ENCODE measurements at places on chromosomes 1 and 21.

DNA sequence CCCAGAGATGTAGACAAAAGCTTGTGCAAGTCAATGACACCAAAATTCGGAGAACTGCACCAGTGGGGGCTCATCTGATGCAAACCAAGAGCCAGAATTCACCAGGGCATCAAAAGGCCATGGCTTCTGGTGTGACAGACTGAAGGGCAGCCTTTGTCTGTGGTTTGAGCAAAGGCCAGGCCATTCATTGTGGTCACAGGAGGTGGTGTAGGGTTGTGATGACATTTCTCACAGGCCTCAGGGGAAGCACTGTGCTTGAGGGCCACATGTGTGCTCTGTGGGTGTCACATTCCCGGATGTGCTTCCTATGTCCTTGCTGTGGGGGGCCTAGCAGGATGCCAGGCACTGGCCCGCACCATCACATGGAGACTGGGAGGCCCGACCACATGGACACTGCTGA is 22.5 kb upstream of the KCNE1 start:
- DNase-seq, result no peak

DNA sequence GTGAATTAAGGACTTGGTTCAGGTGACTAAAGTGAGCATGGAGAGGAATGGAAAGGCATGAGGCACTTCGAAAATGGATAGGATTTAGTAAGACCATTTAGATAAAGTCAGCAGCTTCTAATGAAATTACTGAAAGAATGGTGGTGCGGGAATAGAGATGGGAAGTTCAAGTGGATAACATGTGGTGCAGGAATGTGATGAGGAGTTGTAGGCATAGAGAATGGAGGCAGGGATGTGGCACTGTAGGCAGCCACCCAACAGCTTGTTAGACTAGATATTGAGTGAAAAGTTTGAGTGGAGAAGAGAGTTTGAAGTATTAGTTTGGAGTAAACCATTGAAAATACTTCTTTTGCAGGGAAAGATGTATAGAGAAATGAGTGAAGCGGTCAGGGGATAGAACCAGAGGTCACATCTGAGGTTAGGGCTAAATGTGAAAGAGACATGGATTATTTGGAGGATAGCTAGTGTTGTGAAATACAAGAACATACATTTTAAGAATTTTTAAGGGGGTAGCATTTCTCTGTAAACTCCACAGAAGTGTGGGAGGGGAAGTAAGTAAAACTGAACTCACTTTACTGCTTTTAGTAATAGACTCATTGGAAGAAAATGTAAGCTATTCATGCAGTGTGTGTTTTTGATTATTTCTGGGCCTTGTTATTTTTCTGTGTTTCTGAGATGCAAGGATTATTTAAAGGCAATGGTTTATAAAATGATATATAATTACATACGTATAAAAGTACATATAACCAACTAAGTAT is 46.2 kb downstream of the DYRK1A start:
- DNase-seq, result no peak

DNA sequence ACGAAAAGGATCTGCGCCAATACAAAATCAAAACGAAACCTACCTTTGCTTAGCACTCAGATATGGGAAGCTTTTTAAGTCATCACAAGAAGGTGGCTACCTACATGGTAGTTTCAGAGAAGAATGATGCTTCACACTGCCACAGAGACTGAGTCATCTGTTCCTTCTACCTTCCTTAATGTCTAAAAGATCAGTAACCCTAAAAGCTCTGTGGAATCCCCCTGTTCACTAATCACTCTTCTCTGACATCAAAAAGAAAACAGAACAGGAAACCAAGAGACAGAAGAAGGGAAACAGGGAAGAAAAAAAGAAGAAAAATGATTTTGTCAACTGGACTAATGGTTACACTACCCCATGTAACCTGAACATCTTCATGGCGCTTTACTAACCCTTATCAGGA is 177.2 kb downstream of the SMYD3 start:
- DNase-seq, result no peak

DNA sequence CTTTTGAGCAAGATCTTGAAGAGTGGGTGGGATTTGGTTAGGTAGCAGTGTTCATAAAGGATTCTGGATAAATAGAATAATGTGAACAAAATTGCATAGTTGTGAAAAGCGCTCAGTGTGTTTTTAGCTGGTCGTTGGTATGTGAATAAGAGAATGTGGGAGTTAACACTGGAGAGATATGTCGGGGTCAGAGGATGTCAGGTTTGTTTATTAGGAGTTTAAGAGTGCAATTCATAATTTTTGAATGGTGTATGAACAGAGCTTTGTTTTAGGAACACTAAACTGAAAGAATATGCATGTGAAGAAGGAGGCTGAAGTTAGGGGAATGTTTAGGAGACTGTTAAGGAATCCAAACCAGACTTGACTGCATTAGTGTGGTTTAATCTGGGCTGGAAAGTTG is 9.4 kb downstream of the USP16 start:
- DNase-seq, result no peak

DNA sequence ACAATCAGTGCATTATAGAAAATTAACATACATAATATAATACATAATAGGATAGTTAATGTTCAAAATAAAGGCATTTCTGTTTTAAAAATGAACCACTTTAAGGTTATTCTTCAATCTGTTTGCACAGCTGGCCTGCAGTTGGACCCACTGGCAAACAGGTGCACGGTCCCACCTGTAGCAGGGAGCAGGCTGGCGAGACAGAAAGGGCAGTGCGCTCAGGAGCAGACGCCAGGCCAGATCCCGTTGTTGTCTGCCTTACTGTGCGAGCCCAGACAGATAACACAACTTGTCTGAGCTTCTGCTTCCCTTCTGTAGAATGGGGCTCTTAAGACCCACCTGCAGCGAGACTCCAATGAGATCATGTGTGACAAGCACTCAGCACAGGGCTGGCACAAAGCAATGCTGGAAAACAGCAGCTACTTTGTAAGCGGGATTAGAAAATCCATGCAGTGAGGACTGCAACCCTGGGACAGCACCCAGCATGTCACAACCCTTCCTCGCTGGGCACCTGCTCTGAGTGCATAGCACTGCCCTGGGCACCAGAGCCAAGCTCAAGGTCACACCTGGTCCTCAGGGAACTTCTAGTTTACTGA is 33.5 kb downstream of the VPS26C start:
- DNase-seq, result no peak

- DNase-seq, result no peak
These were observed 119.2 kb downstream of the GALNT2 start for GRCh38 chr1:230186003-230186863.

GRCh38 chr1:25731626-25732370 is 68.2 kb upstream of the SELENON start:
- no peak for DNase-seq

DNA sequence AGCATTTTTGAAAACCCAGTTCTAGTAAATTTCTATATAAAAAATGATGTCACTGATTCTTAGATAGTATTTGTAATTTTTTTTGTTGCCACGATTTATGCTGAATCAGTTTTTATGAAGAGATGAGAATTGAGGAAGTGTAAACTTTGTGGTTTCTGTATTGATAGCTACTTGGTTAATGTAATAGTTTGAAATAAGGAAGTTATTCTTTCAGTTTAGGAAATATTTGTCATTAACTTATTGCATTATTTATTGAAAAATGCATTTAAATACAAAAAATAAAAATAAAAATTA is 97.8 kb downstream of the ZFYVE9 start:
- DNase-seq, result no peak

GRCh38 chr1:40917995-40918711 is 56.0 kb upstream of the CITED4 start:
- no peak for DNase-seq

DNA sequence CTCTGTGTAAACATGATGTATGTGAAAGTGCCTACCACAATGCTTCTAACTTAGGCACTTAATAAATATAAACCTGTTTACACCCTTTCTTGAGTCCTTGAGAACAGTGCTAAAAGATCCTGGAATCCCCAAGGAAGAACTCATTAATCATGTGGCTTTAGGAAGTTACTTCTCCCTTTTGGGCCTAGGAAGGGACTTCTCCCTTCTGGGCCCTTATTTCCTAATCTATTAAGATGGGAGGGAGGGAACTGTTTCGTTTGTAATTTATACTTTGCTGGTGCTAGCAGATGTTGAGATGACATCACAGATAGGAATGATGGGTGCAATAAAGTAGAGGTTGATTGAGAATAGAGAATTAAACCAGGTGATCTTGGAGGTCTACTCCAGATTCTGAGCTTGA is 1.2 kb downstream of the BTF3L4 start:
- no peak for DNase-seq

- DNase-seq, result no peak
These were observed 57.1 kb upstream of the DR1 start for GRCh38 chr1:93288558-93288957.

DNA sequence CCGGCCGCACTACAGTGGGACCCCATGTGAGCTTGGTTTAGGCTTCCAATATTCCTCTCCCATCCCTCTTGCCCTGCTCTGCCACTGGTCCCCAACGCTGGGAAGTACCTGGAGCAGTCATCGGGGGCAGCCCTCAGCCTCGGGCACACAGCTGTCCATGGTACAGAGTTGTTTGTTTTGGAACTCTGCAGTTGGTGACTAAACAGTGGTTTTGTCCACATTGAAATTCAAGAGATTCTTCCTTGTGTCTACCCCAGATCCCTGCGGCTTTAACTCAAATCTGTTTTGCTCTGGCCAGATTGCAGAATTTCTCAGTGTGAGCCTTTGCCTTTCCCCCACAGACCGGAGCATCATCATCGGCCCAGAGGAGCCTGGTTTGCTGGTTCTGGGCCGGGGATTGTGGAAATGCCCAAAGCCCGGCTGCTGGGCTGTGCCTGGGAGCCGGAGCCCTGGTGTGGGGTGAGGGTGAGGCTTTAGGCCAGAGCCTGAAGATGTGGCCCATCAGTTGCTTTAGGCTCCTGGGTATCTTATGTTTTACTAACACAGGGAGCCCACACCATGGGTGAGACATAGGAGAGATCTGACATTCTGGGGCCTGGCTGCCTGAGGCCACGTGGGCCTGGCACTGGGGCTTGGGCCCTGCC is 93.2 kb downstream of the ARHGEF10L start:
- DNase-seq, result no peak

GRCh38 chr1:160776178-160776577 is 19.8 kb upstream of the LY9 start:
- no peak for DNase-seq

GRCh38 chr1:75170011-75170410 is 35.8 kb downstream of the LHX8 start:
- no peak for DNase-seq

- DNase-seq, result no peak
These were observed 37.8 kb downstream of the SGIP1 start for GRCh38 chr1:66571789-66572188.

GRCh38 chr1:21579791-21580190 is 70.6 kb downstream of the ALPL start:
- no peak for DNase-seq

DNA sequence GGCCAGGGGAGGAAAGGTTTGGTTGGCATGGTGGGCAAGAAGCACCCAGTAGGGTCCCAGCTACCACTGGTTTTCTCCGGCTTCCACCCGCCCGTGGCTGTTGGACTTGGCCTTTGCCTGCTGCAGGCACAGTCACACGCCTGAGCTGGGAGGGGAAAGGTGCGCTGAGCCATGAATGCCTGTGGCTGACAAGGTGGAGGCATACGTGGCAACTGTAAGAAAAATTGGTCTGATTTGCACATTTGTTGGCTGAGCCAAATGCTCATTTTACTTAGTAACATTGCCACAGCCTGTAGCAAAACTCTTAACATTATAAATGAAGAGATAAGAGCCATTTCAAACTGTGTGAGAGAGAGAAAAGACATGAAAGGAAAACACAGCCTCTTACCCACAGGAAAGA is 191.6 kb downstream of the PTPRC start:
- no peak for DNase-seq

GRCh38 chr21:42218836-42219605 is at the start of gene ABCG1:
ABCG1 (plus strand) TSS chr21:42219140; CDS start chr21:42219263, 123 bp downstream.
- DNase-seq, result no peak

GRCh38 chr21:34517491-34518245 is 5.7 kb upstream of the KCNE1 start:
- no peak for DNase-seq

Measured in stimulated activated CD8-positive, alpha-beta memory T cell treated with anti-CD3 and anti-CD28 coated beads, Interleukin-2, amount 100 ng/mL, for 1 hour (primary cell).